ENCODE measurements at places on chromosomes 11 and 22.
A peak's percentile ranks its signal among the peaks of the same experiment; 100 is the strongest.

DNA sequence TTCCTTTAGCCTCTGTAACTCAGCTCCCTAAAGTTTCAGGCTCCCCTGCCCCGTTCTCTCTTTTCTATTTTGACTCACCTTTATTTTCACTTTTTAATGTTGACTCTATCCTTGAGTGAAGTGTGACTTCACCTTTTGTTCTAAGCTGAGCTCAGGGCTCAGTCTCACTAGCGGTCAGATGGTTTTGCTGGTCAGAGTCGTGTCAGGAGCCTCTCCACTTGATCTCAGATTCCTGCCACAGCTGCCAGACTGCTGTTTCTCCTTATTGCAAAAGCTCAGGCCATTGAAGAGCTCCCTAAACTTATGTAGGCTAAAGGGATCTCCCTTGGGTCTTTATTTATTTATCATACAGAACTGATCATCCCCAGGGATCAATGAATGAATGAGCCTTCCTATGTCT lies 13.7 kb upstream of the POU2AF2 start:
- no peak for DNase-seq

GRCh38 chr11:2420502-2421225 lies 20.1 kb downstream of the TSSC4 start:
- DNase-seq = peak; percentile 80

DNA sequence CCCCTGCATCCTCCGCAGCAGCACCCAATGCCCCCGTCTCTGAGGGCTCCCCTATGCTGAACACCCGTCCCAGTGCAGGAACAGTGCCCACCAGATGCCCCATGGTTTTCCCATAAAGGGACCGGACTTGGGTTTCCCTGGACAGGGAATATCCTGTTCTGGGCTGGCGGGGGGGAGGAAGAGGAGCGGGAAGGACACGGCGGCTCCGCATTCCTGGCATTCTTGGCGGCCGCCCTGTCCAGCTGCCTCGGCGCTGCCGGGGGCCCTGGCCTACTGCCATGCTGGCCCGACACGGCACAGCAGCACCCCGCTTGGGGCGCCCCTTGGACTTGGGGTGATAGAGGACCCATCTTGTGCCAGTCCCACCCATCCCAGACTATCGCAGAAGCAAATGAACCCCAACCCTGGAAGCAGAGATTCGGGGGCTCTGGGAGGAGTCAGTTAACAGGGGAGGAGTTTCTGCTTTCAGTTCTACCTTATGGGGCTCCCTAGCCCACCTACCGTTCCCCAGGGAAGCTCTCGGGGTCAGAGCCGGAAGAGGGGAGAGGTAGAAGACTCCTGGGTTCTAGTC lies 23.7 kb upstream of the CBX7 start:
- no peak for DNase-seq

DNA sequence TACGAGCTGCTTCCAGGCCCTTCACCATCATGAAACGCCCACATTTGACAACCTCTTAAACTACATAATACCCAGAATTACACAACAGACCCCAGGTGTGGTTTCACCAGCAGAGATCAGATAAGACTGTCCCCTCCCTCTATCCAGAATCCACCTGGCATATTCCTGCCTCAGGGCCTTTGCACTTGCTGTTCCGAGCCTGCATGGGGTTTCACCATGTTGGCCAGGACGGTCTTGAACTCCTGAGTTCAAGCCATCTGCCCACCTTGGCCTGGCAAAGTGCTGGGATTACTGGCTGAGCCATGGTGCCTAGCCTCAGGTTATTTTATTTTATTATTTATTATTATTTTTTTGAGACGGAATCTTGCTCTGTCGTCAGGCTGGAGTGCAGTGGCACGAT lies 73.4 kb downstream of the FBXO7 start:
- no peak for DNase-seq

GRCh38 chr11:37503411-37504059 lies 905.5 kb upstream of the RAG2 start:
- no peak for DNase-seq

DNA sequence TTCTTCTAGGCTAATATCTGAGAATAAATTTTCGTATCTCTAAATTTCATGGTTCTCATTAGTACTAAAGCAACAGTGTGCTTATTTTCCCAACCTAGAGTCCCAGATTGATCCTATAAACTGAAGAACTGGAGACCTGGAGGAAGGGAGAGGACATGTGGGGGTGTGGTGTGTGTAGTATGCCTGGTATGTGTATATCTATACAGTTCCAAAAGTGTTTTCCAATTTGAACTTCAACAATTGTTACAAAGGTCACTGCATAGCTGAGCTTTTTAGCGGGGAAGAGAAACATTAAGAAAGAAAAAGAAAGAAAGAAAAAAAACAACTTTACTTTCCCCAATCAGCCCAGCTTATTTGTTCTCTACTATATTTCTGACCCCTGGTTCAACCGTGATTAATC lies 152.1 kb downstream of the SOX6 start:
- no peak for DNase-seq
